ENCODE measurements at places on chromosomes 7 and 10.

- no peak for DNase-seq
Observed at GRCh38 chr10:121926671-121927317, 1.0 kb downstream of the ATE1 start.

DNA sequence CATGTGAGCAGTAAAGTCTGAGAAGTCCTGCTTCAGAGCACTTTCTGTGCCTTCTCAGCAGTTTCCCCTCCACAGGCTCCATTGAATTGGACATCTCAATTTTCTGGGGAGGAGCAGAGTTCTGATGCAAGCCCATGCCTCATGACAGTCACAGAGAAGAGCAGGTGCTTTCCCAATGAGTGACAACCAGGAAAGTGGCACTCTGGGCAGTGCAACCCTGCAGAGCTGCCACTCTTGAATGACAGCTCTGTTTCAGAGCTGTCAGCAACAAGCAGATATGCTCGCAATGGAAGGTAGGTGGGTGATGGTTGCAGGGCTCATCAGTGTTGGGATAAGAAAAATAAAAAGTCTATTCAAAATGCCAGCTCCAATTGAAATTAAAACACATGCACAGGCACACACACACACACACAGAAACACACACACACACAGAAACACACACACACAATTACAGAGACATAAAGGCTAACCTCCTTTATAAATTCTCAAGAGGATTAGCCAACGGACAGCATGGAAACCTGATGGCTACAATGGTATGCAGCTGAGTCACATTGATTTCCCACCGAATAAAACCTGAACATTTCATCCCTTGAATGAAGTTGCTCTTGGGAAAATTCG lies 50.5 kb downstream of the C10orf67 start:
- no peak for DNase-seq

DNA sequence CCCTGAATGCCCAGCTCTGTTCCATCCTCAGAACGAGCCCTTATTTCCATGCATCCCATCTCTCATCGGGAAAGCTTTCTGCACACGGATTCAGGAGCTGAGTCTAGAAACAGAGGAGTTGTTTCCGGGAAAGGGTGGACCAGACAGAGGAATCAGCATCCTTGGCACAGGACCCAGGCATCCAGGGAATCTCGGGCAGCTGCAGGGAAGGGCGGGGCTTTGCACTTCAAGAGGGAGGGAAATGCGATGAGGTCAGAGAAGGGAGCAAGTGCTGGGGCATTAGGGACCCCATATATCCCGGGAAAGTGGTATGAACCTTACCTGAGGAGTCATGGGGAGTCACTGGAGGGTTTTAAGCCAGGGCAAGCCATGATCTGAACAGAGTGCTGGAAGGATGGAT lies 68.5 kb downstream of the NPTX2 start:
- no peak for DNase-seq

- no peak for DNase-seq
Observed at GRCh38 chr10:60348982-60349381, 40.7 kb downstream of the ANK3 start.

All from stimulated activated CD8-positive, alpha-beta memory T cell treated with anti-CD3 and anti-CD28 coated beads, Interleukin-12 subunit alpha, Interleukin-12 subunit beta, amount 100 ng/mL, for 4 hours (primary cell).